ENCODE measurements at places on chromosomes 12 and 14.

DNA sequence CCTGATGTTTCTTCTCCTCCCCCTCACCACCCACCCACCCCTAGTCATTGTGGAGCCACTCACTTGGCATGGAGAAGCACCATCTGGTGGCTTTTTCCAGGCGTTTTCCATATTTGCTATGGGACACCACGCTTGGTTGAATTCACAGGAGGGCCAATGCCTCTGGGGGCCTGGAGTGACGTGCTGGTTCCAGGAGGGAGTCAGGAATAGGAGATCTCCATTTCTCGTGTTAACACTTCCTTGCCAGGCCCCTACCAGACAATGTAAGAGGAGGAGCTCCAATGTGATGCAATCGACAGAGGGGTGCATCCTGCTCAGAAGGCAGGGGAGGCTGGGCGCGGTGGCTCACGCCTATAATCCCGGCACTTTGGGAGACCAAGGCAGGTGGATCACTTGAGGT is 21.6 kb upstream of the TESC start:
- no peak for DNase-seq

GRCh38 chr12:64781280-64782190 is 22.3 kb upstream of the GNS start:
- no peak for DNase-seq

DNA sequence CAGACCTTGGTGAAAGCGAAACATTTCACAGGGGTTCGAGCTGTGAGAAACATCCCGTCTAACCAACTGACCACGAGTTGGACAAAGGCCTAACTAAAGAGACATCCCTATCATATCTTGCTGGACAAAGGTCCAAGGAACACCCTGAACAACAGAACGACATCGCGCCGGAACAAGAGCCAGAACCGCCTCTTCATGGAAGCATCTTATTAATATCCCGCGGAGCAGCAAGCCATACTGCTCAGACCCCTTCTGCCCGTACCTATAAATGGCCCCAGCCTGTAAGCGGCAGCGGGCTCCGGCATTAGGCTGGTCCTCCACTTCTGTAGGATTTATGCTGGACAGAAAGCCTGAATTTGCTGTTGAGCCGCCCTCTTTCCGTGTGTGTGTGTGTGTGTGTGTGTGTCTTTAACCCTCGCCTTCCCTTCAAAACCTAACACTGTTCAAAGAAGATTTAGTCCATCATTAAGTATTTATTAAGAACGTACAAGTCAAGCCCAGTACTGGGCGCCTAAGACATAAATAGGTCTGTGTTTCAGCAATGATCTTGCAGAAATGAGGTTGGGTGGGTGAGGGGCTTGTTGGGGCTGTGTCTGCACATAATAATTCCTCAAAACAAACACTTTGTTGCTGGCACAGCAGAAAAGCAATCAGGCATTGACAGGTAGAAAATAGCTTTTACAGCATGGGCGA is 1.9 kb downstream of the SLC6A15 start:
- DNase-seq, result no peak

DNA sequence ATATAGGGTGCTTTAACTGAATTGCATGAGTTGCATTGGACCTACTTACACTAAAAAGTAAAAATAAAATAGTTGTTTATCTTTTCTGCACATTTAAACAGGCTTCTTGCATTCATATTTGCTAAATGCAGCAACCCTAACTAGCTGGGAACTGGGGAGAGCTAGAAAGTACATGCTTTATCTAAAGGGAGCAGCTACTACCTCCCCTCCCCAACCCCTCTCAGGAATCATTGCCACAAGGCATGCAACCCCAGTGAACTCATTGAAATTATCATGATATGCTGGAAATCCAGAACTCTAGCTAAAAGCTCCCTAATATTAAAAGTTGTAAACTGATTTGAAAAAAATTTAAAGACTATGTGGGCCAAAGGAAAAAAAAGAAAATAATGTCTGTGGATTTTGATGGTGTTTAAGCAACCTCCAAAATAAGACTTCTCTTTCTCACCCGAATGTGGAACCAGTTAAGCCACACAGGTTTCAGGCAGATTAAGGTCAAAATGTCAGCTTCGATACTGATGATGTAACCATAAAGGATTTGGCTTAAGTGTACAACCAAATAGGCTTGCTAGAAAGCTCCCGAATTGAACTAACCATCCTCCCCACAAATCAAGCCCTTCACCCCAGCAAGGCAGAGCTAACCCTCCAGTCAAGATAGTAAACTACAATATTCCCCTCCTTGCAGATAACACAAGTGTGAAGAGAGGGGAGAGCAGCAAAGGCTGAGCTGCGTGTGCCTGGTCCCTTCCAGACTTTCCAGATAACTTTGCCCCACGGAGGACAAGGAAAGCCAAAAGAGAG is 13.8 kb upstream of the POC1B start:
- DNase-seq, result no peak

DNA sequence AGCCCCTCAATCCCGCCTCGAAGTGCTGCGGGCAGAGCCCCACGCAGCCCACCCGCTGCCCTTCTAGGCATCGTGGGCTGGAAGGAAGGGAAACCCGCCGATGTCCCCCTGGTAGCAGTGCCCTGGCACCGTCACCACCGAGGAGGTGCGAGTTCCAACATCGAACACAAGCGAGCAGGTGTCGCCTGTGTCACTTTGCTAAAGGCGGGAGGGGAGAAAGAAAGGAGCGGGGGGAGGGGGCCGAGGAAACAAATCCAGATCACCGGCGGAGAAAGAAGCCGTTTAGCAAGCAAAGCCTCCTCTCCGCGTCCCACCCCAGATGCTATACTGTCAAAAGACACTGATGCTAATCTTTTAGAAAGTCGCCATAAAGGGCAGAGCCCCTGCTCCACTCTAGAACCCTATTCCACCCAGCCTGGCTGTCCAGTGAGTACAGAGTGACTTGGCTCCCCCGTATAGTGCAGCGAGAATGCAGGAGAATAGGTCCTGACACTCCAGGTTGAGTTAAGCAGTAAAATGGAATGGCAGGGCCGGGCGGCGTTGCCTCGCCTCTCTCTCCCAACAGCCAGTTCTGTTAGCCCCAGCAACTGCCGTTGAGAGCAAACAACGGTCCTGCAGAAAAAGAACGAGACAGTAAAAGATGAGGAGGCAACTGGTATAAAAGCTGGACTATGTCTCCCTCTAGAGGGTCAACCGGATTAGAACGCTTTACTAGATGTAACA is 67.9 kb upstream of the USP15 start:
- DNase-seq, result peak; percentile 2

GRCh38 chr12:40315375-40315774 is 90.6 kb downstream of the LRRK2 start:
- DNase-seq, result no peak

DNA sequence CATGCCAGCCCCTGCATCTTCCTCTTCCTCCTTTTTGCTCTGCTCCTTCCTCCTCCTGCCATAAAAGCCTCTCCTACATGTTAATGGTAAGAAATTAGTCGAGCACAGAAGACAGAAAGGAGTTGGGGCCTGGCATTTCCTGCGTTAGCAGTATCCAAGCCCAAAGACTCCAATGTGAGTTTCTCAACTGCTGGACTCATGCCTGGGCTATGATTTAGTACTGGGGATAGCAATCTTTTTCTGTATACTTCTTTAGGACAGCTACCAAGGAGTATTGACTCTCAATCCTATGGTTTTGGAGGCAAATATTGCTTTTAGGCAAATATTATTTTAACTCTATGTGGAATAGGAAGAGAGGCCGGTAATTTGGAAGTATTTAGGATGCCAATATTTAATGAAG is 18.0 kb upstream of the SLC38A4 start:
- DNase-seq, result no peak

DNA sequence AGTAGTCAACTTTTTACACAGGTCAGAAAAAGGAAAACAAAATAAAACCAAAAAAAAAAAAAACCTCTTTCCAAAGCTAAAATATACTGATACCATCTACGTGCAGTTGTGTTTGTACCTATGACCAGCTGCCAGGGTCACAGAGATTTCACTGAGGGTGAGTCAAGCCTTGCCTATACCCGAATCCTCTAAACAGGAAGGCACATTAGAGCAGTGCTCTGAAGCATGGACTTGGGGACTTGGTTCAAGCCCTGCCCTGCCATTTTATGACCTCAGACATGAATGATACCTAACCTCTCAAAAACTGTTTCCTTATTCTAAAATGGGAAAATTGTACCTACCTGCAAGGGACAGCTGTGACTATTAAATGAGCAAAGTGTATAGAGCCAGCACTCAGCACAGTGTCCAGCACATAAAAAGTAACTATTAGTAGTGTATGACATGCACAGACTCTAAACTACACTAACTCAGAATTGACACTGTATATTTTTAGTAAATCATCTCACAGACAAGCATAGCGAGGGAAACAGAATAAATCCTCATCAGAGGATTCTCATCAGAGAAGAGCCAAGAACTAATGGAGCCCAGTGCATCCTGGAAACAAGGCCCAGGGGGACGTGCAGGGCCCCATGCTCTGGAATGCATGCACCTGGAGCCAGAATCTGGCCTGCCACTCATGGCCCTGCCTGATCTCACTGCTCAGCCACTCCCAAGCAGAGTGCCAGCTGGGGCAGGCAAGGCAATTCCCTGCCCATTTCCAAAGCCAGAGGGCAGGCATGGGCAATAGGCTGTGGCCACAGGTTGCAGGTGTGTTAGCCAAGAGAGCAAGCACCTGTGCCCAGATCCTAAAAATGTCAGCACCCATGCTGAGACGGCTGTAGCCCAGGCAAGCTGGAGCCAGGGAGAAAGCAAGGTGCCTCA is 57.0 kb downstream of the NT5DC3 start:
- no peak for DNase-seq

DNA sequence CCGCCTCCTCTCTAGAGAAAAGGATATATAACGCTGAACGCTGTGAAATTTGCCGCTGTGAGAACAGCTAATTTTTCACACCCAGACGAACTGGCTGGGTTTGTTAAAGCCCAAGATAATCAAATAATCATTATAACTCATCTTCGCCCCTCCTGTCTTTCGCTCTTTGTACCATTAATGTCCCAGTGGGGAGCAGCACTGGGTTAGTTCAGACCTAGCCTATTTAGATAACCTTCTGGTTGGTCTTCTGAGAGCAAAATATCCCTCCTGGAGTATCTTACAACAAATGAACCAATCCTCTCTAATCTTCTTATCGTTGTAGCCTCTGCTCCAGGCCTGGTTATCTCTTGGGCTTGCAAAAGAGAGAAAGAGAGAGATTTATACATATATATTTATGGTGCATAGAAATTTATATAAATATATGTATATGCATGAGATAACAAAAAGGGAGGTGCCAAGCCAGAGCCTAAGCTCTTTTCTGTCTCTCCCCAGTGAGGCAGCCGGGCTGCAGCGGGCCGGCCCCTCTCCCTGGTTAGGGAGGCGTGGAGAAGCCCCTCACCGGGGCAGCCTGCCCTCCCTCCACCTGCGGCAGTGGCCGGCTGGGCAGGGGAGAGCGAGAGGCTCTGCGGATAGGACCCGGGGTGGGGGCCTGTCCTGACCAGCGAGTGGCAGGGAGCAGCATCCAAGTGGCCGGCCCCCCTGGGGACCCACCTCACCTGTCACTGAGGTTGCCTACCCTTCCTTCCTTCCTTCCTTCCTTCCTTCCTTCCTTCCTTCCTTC is 202.0 kb upstream of the LHX5 start:
- no peak for DNase-seq

GRCh38 chr12:104930388-104931326 is 27.4 kb downstream of the SLC41A2 start:
- no peak for DNase-seq

DNA sequence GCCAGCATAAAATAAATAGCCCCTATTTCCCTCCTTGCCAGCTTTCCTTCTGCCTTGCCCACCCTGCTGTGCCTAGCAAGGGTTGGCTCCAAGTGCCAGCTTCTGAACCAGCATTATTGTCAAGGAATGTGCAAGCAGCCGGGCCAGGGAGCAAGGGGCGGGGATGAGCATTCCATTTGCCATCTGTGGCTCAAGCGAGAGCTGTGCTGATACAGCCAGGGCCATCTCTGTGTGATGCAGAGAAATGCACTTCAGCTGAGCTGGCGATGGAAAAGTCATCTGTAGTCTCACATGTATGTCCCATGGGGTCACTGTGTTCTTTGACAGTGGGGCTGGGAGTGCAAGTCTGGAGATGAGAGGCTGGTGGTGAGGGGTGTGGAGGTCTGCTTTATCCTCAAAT is 137.3 kb downstream of the SUDS3 start:
- no peak for DNase-seq

- DNase-seq, result no peak
These were observed 62.7 kb downstream of the C2CD5 start for GRCh38 chr12:22481547-22482104.

GRCh38 chr12:12837025-12837812 is 24.1 kb downstream of the DDX47 start:
- DNase-seq, result no peak
